Omental fat pad (tissue), 4 donors: ENCODE measurements at places on chromosomes 7 and 10.

DNA sequence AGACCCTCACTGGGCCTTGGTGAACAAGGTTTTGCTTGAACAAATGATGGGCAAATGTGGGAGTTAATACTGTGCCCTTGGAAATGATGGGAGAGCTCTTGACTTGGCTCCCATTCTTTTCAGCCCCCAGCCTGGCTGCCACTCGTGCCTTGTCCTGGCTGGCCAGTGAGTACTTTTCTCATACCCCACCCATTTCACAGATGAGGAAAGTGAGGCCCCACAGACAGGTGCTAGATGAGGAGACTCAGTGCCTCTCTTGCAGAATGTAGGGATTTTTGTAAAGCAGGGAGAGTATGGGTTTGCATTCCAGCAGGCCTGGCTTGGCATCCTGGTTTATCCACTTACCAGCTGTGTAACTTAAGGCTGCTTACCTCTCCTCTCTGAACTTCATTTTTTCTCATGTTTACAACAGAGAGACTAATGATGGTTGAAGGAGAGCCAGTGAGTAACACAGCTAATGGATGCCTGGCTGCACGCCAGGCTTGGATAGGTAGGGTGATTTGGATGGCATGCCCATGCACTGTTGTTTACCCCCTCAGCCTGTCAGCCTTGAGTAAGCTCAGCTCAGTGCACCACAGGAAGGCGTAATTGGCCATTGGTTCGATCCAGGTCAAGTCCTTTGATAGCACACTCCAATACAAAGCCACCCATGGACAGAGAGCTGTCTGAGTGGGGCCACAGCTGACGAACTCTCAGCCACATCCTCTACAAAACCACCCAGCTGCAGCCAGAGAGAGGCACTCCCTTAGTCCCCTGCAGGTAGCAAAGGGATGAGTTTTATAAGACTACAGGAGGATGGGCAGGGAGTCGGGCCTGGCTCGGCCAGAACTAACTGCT, 436.8 kb downstream of the RPS24 start:
- no peak for DNase-seq

GRCh38 chr7:121071132-121071531, 82.6 kb downstream of the CPED1 start:
- no peak for DNase-seq

- DNase-seq, result no peak
Measured at GRCh38 chr7:28579571-28579970, 167.3 kb downstream of the CREB5 start.

DNA sequence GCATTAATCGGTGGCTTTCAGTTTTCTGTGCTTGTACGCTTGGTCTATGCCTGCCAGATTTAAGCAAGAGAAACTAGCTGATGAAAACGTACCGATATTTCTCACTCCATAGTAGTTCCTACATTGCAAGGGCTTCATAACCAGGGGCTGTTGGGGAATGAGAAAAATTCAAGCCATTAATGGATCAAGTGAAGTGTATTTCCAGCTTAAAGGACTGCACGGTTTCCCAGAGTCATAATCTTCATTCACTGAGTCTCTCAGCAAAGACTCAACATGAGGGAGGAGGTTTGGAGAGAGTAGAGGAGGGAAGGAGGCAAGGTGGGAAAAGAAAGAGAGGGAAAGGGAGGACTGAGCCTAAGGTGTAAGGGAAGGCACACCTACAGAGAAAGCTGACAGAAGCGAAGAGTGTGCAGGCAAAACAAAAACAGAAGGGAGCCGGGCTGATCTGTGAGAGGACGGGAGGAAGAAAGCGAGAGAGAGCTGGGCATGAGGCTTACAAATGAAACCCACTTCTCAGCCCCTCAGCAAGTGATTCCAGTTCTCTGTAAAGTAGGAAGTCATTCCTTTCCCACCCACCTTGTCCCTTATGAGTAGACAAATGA, 625 bp downstream of the GIMAP2 start:
- no peak for DNase-seq

DNA sequence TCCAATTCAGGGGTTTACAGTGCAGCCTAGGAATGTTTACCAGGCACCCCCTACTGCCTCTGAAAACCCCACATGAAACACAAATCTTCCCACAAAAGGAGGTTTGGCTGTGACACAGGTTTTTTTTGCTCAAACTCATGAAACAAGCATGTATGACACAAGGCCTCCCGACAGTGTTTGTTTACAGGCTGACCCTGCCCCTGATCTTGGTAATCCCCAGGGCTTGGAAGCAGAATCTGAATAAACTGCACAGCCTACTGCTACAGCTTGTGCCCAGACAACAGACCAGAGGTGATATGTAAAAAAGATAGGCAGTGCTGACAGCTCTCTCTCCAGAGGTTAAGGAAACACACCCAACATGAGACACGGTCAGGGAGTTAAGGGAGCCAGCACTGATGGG, 184.2 kb downstream of the KMT2E start:
- DNase-seq, result no peak

- DNase-seq, result no peak
Measured at GRCh38 chr7:127833641-127834040, 181.6 kb downstream of the SND1 start.
